ENCODE measurements at places on chromosomes 11 and 22.

DNA sequence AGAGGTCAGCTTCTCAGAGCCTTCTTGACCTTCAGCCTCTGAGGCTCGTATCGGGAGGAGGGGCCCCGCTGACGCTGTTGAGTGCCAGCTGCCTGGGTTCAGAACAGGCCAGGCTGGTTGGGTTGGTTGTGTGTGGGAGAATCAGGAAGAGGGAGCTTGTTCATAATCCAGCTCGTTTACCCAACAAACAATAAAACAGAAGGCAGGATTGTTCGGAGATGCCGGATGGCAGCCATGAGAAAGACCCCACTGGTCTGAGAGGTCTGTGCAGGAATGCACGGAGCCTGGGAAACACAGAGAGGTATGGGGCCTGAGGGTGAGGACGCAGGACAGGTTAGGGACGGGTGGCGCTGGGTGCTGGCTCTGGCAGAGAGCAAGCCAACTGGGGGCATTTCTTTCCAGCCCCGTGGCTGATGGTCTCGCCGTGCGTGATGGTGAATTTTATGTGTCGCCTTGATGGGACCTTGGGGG, 31.6 kb upstream of the SHANK2 start:
- DNase-seq: no peak

DNA sequence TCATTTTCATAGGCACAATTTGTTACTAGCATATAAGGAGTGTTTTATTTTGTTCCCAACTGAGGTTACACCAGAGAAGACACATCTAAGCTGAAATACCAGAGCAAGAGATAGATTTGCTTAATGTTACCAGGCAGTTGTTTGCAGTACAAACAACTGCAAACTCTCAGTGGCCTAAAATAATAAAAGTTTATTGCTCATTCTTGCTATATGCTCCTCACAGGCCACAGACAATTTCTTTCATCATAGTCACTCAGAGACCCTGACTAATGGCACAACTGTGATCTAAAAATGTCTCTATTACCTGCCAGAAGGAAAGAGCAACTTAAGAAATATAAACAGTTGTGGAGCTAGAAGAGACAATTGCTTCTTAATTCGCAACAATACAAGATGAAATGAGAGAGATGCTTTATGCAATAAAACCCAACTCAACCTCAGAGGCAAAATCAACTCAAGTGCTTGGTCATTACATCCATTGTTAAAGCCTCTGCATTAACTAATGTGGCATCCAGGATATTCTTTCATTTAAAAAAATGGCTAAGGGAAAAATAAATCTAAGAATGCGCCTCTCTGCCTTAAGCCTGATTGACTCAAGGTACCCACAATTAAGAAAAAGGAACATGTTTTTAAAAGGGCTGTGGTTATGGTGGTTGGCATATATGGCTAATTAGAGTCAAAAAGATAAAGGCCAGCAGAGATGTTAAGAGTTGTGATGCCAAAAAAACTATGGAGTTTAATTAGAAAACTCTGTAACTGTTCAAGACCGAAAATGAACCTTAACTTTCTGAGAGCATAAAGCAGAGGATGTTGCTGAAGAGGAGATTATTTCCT, 103.7 kb downstream of the CD44 start:
- DNase-seq: no peak

- no peak for DNase-seq
Measured at GRCh38 chr11:68089679-68090078, 31.5 kb downstream of the CHKA start.

DNA sequence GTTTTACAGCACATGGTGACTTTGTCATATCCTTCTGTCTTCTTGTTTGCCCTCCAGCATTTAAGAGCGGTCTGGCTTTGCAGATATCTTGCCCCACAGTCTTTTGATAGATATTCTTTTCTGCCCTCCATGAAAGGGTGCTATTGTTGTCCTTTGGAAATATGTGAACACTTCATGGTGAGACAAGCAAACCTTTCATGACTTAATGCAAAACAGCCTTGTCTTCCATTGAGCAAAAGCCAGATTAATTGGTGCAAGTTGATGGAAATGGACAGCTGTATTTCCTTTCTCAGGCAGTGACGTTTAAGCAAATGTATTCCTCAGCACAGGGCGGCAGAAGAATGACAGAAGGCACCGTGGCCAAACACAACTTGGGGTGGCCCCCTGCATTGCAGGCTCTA, 4.4 kb downstream of the DCPS start:
- no peak for DNase-seq

DNA sequence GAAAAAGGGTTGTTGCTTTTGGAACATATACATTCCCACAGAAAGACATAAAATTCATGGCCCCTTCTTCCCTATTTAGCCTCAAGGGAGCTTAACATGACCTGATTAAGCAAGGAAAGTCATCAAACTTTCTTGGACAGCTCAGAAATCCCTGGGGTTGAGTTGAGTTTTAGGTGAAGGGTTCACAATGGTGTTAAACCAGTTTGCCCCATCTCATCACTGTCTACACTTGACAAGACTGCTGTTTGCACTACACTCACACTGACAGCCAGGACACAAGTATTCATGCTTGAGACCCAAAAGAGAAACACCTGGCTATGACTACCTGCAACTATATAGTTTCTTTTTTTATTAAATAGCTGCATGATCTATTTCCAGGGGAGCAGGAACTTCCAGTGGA, 209.8 kb upstream of the TMEM45B start:
- DNase-seq: no peak

DNA sequence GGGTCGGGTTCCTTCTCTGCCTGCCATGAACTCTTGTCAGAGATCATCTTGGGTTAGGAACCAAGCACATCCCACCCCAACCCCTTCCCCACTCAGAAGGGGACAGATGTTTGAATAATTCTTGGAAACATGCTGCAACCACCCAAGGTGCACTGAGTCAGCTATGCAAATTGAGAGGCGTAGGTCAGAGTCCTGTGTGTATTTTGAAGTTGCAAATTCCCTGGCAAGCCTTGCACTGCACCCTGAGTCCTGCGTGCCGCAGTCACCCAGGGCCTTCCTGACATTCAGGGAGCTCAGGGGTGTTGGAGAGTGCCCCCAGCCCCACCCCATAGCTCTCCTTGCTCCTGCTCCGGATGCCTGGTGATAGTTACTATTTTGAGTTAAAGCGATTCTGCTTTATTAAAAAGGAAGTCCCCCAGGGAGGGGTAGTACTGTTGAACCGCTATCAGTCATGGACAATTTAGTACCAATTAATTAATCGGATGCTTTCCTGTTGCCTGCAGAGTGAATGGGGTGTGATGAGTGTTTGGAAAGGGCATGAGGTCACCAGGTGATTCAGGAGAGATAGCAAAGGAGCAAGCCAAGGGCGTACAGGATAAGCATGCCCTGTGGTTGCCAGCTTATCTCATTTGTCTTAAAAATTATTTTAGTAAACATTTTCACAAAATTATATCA, 123.7 kb downstream of the GRIK4 start:
- no peak for DNase-seq

- no peak for DNase-seq
Measured at GRCh38 chr11:16806791-16807190, 68.3 kb downstream of the C11orf58 start.

All from NCI-H1694 treated with DMSO at 0.1 percent for 48 hours (cell line).